ENCODE measurements at places on chromosomes 3 and 15.
A peak's percentile ranks its signal among the peaks of the same experiment; 100 is the strongest.

- DNase-seq = no peak
Measured at GRCh38 chr15:57015897-57016296, 97.5 kb downstream of the TCF12 start.

GRCh38 chr3:64505419-64505818 lies 182.4 kb downstream of the ADAMTS9 start:
- DNase-seq = no peak

GRCh38 chr3:120601554-120601953 lies 5.4 kb downstream of the NDUFB4 start:
- no peak for DNase-seq

- DNase-seq = no peak
Measured at GRCh38 chr3:59816312-59816711, 766.5 kb upstream of the CFAP20DC start.

DNA sequence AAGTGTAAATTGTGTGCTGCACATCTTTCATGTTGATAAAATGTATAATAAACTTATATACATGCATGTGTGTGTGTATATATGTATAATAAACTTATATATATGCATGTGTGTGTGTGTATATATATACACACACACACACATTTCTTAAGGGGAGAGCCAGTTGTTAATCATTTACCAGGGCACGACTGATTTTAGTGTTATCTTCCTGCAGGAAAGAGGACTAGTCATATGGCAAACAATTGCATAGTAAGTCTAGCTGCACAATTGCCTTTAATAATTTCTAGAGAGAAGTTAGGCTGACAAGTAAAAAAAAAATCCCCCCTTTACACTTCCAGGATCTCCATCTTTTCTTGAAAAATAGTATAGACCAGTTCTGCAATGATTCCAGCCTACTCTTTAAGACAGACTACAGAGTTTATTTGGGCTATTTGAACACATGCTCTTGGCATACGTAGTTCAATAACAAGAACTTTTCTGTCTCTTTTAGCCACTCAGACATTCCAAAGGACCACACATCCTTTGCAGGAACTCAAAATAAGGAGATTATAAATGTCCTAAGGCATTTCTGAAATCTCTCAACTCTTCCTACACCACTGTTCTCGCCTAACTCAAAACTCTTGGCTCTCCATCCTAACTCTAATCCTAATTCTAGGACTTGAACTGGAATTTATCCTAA lies 163.6 kb upstream of the SETMAR start:
- no peak for DNase-seq

- no peak for DNase-seq
Measured at GRCh38 chr15:85414495-85414894, 34.1 kb downstream of the AKAP13 start.

DNA sequence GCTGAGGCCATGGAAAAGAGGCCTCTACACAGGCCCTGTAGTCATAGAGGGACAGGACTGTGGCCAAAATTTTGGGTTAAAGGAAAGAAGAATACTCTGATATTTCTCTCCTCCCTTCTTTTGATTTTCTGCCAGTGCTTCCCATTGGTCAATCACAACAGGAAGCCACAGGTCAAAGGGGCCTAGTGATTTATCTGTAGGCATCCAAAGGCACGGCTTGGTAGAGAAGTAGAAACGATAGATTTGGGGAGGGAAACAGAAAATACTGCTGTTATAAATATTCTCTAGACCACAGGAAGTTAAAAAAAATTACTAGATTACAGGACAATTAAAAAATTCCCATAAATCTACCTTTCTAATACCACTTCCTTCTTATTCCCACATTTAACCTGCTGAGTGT lies 1.7 kb upstream of the CCDC50 start:
- no peak for DNase-seq

- DNase-seq = peak; percentile 88
Measured at GRCh38 chr15:33194704-33195670, at the start of gene FMN1. TSS of gene FMN1 (minus strand) at chr15:33194714. CDS start at chr15:33154914, 39,800 bp downstream.

- no peak for DNase-seq
Measured at GRCh38 chr15:60718661-60719069, 239.7 kb upstream of the ICE2 start.

DNA sequence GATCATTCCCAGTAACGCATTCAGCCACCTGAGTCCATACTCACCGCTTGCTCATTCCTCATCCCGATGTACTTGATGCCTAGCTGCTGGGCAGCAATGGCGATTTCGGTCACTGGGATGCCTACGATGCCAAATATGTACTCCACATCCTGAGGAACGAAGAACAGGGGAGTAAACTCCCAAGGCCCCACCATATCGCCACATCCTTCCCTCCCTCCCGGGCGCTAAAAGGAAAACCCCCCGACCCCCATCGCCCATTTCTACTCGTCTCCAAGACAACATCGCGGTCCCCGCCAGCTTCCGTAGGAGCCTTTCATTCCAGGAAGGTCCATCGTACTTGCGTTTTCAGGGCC lies 347 bp downstream of the HACL1 start:
- DNase-seq = peak; percentile 7

GRCh38 chr3:108428586-108428985 lies 81.8 kb downstream of the MYH15 start:
- no peak for DNase-seq

DNA sequence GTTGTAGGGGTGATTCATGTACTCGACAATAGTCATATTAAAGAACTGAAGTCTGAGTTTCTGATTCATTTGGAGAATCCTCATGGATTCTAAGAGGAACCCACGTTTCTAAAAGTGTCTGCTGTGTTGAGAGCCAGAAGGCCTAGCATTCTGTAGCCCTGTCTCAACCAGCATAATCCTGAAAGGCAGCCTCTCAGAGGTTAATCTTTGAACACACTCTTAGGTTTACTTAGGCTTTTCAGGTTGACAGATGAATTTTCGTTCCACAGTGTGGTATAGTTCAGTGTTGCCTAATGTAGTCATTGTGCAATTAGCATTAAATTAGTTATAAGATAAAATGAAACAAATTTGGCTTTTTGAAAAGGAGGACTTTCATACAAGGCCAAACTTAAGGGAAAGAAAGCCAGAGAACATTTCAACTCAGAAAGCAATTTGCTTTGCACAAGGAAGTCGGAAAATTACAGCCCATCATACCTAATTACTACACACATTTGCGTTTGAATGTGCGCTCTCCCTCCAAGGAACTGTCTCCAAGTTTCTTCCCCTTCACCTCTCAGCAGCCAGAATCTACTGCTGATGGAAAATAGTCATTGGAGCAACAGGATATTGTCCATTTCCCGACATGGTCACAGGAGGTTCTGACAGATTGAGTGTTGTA lies 42.0 kb downstream of the AGBL1 start:
- DNase-seq = no peak

- no peak for DNase-seq
Measured at GRCh38 chr15:94346282-94346681, 114.9 kb downstream of the MCTP2 start.

GRCh38 chr15:64524778-64525177 lies 64.4 kb downstream of the ZNF609 start:
- no peak for DNase-seq

GRCh38 chr3:19139863-19140262 lies 8.4 kb upstream of the KCNH8 start:
- DNase-seq = no peak

DNA sequence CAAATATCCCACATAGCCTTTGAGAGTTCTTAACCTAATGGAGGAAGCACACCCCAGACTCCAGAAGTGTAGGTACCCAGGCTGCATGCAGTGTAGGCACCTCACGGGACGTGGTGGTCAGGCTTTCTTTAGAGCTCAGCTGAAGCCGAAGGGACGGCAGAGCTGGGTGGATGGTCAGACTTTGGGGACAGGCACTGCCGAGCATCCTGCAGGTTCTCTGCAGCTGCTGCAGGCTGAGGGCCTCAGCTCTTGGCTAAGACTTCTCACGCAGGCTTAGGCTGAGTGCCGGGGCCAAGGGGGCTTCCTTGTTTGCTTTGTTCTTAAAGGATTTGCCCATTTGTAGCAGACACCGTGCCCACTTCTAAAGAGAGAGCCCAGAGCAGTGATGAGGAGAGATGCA lies 177.0 kb downstream of the RAB11A start:
- no peak for DNase-seq

DNA sequence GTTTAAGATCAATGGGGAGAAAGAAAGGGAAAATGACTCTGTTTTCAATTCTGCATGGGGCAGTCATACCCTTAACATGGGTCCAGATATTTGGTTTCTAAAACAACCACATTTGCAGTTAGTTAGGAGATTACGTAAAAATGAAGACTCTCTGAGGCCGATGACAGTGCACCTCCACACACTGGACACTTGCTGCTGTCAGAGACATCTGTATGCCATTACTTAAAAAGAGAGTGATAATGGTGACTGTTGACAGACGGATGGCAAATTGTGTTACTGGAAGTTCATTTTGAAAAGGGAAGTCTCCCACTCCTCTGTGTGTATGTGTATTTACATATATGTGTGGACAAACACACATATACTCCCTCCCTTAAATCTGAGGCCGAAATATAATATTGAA lies 304.5 kb upstream of the SEMA6D start:
- no peak for DNase-seq

- no peak for DNase-seq
Measured at GRCh38 chr15:91369823-91370222, 269.8 kb downstream of the SV2B start.

- DNase-seq = peak; percentile 9
Measured at GRCh38 chr15:69574506-69574905, 121.9 kb downstream of the RPLP1 start.

DNA sequence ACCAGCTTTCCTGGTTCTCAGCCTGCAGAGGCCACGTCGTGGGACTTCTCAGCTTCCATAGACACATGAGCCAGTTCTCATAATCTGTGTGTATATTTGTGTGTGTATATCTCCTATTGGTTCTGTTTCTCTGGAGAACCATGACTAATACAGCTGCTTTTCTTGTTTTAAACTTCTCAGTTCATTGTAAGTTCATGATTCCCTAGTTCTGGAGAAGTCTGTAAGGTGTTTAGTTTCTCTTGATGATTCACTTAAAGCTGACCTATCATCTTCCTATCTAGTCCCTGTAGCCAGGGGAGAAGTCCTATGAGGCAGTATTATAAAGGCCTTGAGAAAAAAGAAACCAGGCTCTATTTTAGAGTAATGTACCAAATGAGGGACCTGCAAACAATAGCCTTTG lies 147.7 kb downstream of the RYR3 start:
- no peak for DNase-seq
